ENCODE measurements at places on chromosomes 5 and 9.

GRCh38 chr9:93624431-93624834 is 48.0 kb downstream of the PHF2 start:
- DNase-seq = no peak

GRCh38 chr9:124146031-124146561 is 111.7 kb upstream of the NEK6 start:
- no peak for DNase-seq

- DNase-seq = no peak
Measured at GRCh38 chr5:142192286-142193113, 83.9 kb downstream of the NDFIP1 start.

DNA sequence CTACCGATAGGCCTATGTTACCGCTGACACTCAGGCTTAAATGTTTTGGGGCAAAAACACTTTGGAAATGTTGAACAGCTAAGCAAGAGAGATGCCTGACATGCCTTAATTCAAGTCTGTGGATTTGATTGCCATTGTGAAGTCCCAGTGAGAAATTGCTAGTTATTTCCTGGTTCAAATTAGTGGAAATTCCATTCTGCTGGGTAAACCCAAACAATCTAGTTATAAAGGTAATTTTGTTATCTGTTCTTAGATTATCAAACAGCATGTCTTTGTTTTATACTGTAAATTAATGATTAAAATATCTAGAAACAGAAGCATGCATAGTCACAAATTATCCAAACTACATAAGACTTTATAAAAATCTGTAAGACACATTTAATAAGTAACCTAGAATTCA is 96.6 kb downstream of the PJA2 start:
- no peak for DNase-seq

- no peak for DNase-seq
Measured at GRCh38 chr5:117623042-117623805, 1048.6 kb upstream of the SEMA6A start.

- no peak for DNase-seq
Measured at GRCh38 chr5:170440771-170441392, 51.7 kb upstream of the KCNMB1 start.

DNA sequence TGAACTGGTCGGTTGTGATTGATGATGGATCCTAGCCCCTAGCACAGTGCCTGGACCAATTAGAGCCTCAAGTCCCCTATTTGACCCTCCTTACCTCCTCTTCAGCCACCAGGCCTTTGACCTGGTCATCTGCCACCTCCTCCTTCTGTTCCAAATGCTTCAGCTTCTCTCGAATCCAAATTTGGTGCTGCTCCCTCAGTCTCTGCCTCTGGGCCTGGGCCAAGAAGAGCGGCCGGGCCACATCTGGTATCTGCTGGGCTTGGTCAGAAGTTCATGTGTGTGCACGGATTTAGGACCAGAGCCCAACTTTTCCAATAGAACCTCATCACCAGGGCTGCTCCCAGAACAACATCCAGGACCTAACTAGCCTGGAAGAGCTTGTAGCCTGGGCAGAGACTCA is 6.5 kb downstream of the SLC35A4 start:
- DNase-seq = no peak

- no peak for DNase-seq
Measured at GRCh38 chr5:139382807-139383206, 290 bp downstream of the SLC23A1 start.

GRCh38 chr5:16776611-16777251 is 159.4 kb downstream of the MYO10 start:
- DNase-seq = no peak

DNA sequence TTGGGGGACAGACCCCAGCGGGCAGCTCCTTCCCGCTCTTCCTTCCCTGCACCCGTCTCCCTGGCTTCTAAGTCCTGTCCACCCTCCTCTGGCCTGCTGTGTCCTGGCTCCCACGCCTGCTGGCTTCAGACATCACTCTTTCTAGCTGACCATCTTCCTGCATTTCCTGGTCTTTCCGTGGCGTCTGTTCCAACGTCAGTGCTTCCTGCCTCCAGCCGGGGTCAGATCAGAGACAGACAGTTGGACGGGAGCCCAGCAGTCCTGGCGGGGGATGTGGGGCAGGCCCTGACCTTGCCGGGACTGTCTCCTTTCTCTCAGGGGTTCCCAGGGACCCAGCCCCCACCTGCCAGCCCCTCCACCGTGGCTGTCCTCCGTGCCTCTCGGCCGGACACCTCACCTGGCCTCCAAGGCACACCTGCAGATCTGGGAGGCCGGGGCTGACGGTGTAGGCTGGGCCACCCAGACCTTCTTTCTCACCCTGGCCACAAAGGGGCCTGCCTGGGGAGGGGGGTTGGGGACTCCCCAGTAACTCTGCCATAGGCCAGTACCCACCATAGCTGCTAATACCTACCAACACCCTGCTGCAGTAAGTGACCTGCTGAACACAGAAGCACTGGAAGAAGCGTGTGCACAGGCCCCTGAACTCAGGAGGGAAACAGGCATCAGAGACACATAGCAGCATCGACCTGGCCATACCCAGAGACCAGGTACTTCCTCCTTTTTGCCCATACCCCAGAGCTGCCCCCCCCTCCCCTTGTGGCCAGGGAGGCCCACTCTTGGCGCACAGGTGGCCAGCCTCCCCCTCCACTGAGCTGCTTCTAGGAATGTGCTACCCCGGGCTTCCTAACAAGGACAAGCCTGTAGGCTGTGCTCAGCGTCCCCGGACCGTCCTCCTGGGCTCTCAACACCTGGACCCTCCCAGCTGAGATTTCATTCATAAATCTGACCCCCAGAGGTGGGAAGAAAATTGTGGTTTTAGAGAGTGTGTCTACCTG is 5.1 kb downstream of the NRARP start:
- DNase-seq = no peak

DNA sequence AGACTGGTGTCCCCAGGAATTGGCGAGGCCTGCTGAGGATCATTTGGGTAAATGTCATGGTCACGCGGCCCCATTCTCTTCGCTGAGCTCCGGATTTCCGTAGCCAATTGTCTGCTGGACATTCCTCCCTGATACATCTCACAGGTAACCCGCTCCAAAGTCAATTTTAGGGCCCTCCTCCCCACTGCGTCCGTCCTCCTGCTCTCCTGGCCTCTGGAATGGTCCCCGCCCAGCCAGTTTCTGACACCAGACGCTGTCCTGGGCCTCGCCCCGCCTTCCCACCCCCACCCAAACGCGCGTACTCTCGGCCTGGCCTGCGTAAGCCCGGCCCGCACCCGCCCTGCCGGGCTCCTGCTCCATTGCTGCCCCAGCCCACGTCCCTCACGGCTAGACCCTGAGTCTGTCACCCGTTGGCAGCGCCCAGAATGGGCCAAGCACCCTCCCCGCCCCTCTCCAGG is 202.0 kb downstream of the AUH start:
- DNase-seq = no peak

DNA sequence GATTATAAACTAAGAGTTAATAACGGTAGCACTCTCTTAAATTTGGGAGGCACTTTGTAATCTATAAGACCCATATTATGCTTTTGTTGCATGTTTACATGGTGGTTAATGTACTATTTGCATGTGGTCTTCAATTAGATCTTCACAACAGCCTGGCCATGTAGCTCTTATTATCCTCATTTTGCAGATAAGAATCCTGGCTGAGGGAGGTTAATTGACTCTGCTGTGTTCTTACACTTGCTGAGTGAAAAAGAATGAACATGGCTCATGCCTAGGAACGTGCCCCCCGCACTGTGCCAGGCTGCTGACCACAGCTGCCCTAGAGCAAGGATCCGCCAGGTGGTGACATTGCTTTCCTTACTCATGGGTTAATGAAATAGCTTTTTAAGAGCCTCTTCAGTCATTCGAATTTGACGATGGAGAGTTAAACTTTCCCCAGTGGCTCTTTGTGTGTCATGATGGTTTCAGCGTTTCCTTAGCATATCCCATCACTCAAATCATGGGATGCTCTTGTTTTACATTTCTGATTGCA is 97.9 kb downstream of the CDH6 start:
- no peak for DNase-seq

- no peak for DNase-seq
Measured at GRCh38 chr5:159203351-159203750, 6.0 kb downstream of the RNF145 start.

DNA sequence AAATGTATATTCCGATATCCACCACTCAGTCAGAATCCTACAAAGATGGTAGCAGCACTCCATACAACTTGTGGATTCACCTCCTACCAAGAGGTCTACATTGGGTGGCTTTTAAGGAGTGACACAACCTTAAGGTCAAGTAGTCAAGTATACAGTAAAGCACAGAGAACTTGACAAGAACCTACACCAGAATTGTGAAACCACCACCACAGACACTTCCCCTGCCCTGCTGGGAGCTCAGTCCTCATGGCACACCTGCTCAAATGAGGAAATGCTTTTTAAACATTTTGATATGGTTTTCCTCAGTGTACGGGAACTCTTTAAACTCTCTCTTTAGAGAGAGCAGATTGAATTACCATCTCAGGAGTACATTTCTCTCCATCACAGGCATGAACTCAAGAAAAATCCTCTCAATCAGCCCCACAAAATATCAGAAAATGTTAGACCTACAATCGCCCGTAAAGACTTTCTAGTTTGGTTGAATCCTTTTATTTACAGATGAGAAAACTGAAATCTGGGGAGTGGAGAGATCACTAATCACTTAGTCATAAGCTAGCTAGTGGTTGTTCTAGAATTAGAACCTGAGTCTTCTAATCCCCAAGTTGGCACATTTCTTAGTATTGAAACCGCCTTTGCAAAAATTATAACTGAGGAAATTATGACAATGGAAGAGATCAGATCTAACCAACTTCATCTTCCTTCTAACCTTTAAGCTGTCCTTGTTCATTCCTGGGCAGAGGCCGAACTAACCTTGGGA is 38.5 kb upstream of the NR4A3 start:
- no peak for DNase-seq

DNA sequence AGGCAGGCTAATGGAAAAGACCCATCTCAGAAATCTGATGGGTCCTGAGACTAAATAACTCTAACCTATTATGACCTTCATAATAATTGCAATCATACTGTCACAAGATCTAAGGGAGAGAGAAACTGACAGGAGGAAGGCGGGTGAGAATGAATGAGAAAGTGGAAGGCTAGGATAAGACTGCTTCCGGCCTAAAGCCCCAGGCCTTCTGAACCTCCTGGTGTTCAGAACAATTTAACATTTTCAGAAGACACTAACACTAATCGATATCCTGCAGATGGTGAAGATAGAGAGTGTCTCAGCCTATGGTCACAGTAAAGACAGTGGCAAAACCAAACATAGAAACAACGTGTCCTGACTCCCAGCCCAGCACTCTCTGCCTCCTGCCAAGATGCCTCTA is 1.2 kb downstream of the RPS14 start:
- no peak for DNase-seq

GRCh38 chr9:33289936-33290246 is 425 bp upstream of the NFX1 start:
- no peak for DNase-seq

DNA sequence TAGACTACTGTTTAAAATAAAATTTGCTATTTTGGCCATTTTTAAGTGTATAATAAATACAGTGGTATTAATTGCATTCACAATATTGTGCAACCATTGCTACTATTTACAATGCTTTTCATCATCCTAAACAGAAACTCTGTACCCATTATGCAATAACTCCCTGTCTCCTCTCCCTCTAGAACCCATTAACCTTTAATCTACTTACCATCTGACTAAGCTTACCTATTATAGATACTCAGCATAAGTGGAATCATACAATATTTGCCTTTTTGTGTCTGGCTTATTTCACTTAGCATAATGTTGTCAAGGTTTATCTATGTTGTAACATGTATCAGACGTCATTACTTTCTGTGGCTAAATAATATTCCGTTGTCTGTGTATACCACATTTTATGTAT is 25.9 kb downstream of the CD14 start:
- no peak for DNase-seq

GRCh38 chr5:40909264-40909663 is at the start of gene C7:
TSS of gene C7 (plus strand) at chr5:40909497. CDS start at chr5:40909611, 114 bp downstream.
- no peak for DNase-seq

GRCh38 chr5:176610435-176610773 is 448 bp upstream of the GPRIN1 start:
- no peak for DNase-seq

DNA sequence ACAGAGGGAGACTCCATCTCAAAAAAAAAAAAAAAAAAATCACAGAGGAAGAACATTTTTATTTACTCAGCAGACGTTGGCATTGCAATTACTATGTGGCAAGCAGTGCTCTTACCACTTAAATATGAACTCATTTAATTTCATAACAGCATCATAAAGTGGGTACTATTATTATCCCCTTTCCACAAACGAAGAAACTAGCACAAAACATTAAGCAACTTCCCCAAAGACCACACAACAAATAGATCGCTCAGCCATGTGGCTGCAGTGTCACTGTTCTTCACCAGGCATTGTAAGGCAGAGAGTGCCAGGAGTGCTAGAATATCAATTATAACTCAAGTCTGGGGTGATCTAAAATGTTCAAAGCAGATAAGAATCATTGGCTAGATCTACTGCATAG is 69.8 kb upstream of the PLPP6 start:
- DNase-seq = no peak

- DNase-seq = peak; percentile 82
Measured at GRCh38 chr9:91033797-91034196, 232.2 kb downstream of the SYK start.

GRCh38 chr9:104456831-104457230 is 47.2 kb upstream of the OR13F1 start:
- DNase-seq = no peak

DNA sequence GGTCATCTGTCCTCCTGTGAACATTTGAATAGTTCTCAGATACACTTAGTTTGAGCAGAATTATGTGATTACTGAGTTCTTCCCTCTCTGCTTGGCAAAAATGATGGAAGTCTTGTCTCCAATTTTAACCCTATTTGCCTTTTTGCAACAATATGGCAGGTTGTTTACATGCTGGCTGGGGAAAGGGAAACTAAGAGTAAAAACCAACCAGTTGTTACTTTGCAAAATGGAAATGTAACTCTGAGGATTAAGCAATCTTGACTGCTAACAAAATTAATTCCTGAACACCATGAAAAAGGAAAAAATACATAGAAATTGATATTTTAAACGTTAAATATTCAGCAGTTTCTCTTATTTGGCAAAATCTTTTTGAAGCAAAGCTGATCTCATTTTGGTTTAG is 11.1 kb downstream of the SIT1 start:
- no peak for DNase-seq

DNA sequence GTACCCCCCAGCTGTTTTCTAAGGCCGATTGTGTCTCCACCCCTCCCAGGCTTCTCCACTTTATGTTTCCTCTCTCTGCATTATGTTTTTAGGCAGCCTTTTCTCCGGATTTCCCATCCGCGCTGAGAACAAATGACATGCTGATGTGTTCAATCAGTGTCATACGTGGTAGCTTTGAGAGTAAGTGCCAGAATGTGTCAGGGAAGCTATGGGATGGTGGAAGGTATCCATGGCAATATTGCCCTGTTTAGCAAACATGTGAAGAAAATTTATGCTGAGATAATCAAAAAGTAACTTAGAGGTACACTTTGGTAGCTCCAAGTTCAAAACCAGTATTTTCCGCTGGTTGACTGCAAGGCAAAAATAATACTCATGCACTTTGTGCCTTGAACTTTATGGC is 36.6 kb upstream of the LECT2 start:
- no peak for DNase-seq

GRCh38 chr9:2802494-2802921 is 41.4 kb downstream of the PUM3 start:
- no peak for DNase-seq

- DNase-seq = no peak
Measured at GRCh38 chr5:149932445-149933350, 11.9 kb downstream of the PDE6A start.
